ENCODE measurements at places on chromosomes 16 and 17. TPM values are rescaled to one million over a fixed set of nuclear protein-coding genes. Genes with fewer than 3 reads are reported as not detected.

DNA sequence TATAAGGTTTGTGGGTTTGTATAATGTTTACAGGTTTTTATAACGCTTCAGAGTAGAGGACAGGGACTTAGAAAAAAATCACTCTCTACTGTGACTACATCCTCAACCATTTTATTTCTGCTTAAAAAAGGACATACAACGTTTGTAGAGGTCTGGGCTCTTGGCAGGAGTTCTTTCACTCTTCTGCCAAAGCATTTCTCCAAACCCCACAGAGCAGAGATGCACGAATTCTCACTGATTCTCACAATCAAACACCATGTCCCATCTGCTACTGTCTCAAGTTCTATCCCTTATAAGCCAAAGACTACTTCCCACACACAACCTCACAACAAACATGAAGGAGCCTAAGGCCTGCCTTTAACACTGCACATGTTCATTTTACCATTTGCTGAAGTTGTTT, 7.0 kb upstream of the ANKFY1 start:
- DNase-seq: no peak

DNA sequence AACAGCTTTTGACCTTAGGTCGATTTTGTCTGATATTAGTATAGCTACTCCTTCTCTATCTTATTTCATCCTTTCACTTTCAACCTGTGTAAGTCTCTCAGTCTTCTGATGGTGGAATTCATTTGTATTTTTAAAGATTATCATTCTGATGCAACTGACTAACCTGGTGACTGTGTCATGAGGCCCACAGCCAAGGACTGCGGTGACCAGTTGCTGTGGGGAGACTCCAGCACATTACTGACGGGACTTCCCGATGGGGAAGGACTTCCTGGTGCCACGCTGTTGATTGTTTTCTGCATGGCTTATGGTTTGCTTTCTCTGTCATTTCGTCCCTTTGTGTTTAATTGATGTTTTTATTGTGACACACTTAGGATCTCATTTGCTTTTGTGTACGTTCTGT, 34.2 kb downstream of the RMI2 start:
- DNase-seq: no peak

GRCh38 chr16:53668869-53669268, 34.8 kb downstream of the RPGRIP1L start:
- DNase-seq: no peak

GRCh38 chr16:84630009-84630408, 12.1 kb upstream of the COTL1 start:
- no peak for DNase-seq

DNA sequence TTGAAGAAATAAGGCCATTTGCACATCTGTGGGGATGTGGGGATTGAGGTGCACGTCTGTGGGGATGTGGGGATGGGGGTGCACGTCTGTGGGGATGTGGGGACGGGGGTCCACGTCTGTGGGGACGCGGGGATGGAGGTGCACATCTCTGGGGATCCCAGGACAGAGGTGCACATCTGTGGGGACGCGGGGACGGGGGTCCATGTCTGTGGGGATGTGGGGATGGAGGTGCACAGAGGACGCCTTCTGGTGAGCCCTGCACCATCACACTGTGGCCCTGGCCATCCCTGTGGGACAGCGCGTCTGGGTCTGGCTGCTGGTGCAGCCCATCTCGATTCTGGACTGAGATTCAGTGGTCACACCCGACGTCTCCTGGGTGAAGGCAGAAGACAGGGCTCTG, 161.4 kb downstream of the LAT start:
- peak; percentile 34 for DNase-seq

DNA sequence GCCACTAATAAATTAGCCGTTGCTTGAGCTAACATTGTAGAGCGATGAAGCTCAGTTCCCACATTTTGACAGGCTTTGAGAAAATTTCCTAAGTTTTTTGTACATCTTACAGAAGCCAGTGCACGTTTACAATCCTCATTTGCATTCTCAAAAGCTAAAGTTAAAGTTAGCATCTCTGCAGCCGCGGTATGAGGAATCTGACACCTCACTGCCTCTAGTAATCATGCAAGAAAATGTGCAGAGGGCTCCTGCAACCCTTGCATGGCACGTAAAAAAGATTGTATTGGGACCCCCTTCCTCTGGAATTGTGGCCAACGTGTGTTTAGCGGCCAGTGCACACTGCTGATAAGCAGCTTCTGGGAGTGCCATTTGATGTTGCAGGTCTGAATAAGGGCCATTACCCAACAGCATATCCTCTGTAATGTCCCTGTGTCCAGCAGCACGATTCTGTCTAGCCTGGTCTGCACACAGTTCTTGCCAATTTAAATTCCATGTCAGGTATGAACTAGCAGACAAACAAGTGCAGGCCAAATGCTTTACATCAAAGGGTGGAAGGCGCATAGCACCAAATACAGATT, 12.4 kb upstream of the ZNF689 start:
- DNase-seq: no peak

The SLC35G6 gene
- not detected for total RNA-seq

Measured in aorta (tissue), 5 donors.